Omental fat pad (tissue), 4 donors: ENCODE measurements at places on chromosomes 3 and 15. TPM values are rescaled to one million over a fixed set of nuclear protein-coding genes. Genes with fewer than 3 reads are reported as not detected.

DNA sequence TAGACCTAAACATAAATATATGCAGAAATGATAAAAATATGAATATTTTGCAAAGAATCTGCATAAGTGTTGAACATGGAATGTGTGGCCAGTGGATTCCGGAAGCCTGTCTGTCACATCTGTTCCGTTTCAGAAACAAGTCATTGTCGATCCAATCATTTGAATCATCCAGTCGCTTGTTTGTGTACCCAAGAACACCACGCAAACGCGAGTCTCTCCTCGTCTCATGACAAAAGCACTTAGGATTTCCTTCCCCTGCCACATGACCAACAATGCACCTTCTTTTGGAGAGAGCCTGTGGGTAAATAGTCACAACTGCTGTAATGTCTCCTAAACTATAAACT, 80.2 kb downstream of the FMN1 start:
- no peak for DNase-seq

GRCh38 chr3:72432246-72432645, 416.0 kb downstream of the SHQ1 start:
- no peak for DNase-seq

GRCh38 chr3:188197388-188197847, 43.5 kb downstream of the LPP start:
- DNase-seq: no peak

GRCh38 chr3:64038253-64038767, 15.0 kb upstream of the PSMD6 start:
- DNase-seq: no peak

GRCh38 chr3:177596248-177596815, 399.1 kb upstream of the TBL1XR1 start:
- DNase-seq: no peak

FBXL22 gene
- 2.8 TPM for total RNA-seq

SNAP23 gene
- total RNA-seq: 89.6 TPM
